ENCODE measurements at places on chromosomes 5 and 9.

DNA sequence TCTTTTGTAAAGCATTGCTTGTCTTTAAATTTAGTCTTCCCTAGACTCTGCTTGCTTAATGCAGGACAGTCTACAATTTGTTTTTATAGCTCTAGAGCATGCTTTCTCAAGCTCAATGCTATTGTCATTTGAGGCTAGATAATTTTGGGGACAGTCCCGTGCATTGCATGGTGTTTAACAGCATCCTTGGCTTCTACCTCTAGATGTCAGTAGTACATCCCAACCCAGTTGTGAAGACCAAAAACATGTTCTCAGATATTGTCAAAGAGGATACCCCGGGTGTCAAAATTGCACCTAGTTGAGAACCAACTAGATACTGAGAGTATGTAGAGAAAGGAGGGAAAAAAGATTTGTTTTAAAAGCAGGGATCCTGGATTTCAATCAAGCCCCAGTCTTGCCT, 277.5 kb downstream of the CEMIP2 start:
- no peak for DNase-seq

GRCh38 chr5:157963761-157964160, 104.8 kb upstream of the CLINT1 start:
- no peak for DNase-seq

DNA sequence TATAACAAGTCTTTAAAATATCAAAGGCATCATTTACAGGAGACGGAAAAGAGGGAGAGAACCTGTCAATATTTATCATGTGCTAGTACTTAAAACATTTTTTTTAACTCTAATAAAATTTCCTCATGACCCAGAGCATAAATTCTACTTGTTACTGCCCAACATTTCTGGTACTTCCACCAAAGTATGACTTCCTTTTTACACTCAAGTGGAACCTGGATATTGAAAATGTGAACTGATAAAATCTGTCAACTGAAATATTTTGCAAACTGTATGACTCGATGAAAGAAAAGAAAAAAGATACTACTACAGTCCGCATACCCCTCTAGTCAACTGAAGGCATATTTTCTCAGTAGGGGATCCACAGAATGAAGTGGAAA, 37.1 kb downstream of the FAM13B start:
- no peak for DNase-seq

- no peak for DNase-seq
Measured at GRCh38 chr5:129410488-129410887, 49.6 kb upstream of the ADAMTS19 start.

- DNase-seq, result no peak
Measured at GRCh38 chr5:64619609-64620008, 70.7 kb upstream of the SHISAL2B start.

GRCh38 chr9:127779136-127779981, 893 bp upstream of the SH2D3C start:
- DNase-seq, result peak; percentile 73

DNA sequence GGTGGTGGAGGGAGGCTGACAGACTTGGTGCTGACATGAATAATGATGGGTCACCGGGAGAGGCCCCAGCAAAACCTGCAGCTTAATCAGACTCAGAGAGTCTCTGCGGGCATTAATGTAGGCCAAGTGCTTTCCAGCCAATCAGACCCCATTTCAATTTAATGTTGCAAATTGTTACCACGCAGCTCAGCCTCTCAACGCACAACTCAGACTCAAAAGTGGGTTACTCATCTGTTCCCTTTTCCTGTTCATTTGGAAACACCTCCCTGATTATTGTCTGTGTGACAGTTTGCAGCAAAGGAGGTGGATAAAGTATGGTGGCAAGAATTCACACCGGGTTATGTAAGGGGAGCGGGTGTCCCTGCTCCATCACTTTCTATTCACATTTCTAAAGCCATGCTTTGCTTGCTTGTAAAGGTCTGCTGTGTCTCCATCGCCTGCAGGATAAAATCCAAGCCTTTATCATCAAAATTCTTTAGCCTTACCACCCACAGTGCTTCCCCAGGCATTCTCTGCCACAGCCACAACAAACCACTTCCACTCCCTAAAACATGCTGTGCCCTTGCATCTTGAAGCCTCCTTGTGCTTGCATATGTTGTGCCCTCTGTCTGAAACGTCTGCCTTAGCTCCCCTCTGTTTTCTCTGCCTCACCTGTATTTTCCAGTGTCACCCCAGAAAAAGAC, 156.5 kb downstream of the ASTN2 start:
- no peak for DNase-seq

DNA sequence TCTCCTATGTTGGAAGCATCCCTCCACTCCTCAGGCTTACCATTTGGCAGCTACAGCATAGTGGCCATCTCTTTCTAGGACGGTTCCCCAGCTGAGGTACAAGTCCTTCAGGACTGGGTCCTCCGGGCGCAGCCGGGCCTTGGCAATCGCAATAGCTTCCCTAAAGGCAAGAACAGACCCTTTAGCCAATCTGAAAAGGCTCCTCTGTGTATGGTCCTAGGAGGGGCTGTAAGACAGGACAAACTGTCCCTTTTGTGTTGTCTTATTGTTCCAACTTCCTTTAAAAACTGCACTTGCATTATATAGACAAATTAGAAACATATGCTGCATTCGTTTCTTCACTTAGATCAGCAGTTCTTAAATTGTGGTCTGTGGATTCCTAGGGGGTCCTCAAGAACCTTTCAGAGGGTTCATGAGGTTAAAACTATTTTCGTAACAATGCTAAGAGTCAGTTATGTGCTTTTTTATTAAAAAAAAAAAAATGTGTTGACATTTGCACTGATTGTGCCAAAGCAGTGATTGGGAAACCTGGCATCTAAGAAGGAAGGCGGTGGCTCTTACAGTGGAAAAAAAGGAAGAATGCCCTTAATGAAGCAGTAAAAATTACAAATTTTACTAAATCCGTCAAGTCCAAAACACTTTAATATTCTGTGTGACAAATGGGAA, 38.7 kb downstream of the GEMIN5 start:
- DNase-seq, result no peak
